ENCODE measurements at places on chromosomes 5 and 9. TPM values are rescaled to one million over a fixed set of nuclear protein-coding genes. Genes with fewer than 3 reads are reported as not detected.
A peak's percentile ranks its signal among the peaks of the same experiment; 100 is the strongest.

GRCh38 chr9:99259231-99259918 is 37.3 kb downstream of the SEC61B start:
- no peaks in the 10 kb centered on the region for H3K4me1 ChIP-seq
- H3K4me3 ChIP-seq = peak overlapping the region; percentile 22
- no peaks in the 10 kb centered on the region for H3K27me3 ChIP-seq
- DNase-seq = peak; percentile 57

GRCh38 chr5:61352180-61352579 is 20.1 kb downstream of the ZSWIM6 start:
- no peaks in the 10 kb centered on the region for H3K27me3 ChIP-seq
- no peak overlapping the region for H3K4me3 ChIP-seq
- no peak overlapping the region for H3K27ac ChIP-seq
- DNase-seq = no peak
- no peaks in the 10 kb centered on the region for H3K36me3 ChIP-seq

DNA sequence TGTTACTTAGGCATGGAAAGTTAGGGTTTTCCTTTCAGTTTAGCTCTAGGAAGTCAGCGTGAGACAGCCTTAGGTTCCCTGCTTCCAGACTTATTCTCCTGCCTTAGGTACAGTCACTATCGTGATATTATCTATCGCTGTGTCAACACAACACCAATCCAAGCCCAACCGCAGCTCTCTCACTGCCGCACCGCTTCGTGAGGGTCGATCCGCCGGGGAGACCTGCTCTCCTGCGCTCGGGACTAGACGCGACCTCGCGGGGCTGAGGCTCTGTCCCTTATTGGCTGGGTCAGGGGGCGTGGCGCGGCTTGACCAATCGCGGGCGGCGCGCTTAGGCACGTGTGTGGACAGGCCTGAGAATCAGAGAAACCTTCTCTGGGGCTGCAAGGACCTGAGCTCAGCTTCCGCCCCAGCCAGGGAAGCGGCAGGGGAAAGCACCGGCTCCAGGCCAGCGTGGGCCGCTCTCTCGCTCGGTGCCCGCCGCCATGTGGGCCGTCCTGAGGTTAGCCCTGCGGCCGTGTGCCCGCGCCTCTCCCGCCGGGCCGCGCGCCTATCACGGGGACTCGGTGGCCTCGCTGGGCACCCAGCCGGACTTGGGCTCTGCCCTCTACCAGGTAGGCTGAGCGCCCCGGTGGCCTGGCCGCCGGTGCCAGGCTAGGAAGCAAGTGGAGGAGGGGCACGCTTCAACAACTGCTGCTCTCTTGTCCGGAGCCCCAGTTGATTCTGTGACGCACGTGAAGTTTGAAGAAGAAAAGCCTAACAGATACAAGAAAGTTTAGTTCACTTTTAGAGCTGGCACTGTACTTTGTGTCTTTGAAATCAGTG is at the start of gene MCCC2:
MCCC2 (plus strand) TSS at position 400 of the 825 bp plus-strand sequence; CDS start at position 486, 86 bp downstream.
- H3K4me3 ChIP-seq = peak within 1 kb of the TSS; percentile 58
- H3K27me3 ChIP-seq = no peaks in the 10 kb centered on the region
- peak within 1 kb of the TSS; percentile 88 for H3K27ac ChIP-seq

DNA sequence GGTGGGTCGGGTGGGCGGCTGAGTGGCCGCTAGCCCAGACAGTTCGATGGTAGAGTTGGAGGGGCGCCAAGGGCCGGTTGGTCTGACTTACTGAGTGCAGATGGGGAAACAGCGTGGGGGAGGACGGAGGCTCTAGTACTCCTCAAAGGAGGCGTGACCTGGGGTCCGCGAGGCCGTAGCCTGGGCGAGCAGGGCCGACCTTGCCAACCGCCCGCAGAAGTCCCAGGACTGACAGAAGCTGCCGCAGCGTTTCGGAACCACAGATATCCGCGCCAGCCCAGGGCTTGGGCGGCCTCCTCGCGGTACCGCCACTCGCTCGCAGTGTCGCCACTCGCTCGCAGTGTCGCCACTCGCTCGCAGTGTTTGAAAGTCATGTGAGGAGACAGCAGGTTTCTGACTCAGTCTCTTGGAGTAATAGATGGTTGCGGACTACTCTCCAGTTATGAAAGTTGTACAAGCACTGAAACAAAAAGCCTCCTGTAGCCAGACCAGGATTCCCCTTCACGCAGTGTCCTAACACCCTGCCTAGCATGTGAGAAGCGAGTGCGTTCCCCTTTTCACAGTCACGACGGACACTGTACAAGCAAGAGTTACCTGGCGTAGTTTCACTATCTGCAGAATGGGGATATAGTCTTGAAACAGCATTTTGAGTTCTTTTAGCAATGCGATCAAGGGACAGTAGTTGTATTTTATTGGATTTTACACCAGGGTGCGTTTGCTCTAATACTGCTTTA is 674 bp downstream of the TMEM38B start:
- H3K27me3 ChIP-seq = no peaks in the 10 kb centered on the region
- peak overlapping the region; percentile 70 for H3K4me3 ChIP-seq
- H3K36me3 ChIP-seq = no peaks in the 10 kb centered on the region
- peak overlapping the region; percentile 71 for H3K27ac ChIP-seq
- DNase-seq = peak; percentile 65
- H3K4me1 ChIP-seq = no peaks in the 10 kb centered on the region

DNA sequence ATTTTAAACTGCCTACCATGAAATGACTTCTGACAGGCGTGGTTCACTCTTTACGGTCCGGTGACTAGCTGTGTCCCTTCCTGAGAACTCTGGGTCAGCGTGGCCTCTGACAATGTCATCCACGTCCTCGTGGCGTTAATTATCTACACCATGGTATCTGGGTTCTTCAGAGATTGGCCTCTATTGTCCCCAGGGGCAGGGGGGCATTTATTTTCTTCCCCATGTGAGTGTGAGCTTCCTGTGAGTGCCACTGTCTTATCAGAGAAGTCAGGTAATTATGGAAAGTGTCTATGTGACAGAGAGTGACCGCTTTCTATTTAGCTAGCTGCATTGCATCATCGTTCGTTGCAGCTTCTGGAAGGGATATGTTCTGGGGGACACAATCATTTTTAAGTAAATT is 77.2 kb downstream of the FBXL7 start:
- H3K4me1 ChIP-seq = no peaks in the 10 kb centered on the region
- H3K36me3 ChIP-seq = no peaks in the 10 kb centered on the region
- DNase-seq = no peak
- H3K4me3 ChIP-seq = no peak overlapping the region

DNA sequence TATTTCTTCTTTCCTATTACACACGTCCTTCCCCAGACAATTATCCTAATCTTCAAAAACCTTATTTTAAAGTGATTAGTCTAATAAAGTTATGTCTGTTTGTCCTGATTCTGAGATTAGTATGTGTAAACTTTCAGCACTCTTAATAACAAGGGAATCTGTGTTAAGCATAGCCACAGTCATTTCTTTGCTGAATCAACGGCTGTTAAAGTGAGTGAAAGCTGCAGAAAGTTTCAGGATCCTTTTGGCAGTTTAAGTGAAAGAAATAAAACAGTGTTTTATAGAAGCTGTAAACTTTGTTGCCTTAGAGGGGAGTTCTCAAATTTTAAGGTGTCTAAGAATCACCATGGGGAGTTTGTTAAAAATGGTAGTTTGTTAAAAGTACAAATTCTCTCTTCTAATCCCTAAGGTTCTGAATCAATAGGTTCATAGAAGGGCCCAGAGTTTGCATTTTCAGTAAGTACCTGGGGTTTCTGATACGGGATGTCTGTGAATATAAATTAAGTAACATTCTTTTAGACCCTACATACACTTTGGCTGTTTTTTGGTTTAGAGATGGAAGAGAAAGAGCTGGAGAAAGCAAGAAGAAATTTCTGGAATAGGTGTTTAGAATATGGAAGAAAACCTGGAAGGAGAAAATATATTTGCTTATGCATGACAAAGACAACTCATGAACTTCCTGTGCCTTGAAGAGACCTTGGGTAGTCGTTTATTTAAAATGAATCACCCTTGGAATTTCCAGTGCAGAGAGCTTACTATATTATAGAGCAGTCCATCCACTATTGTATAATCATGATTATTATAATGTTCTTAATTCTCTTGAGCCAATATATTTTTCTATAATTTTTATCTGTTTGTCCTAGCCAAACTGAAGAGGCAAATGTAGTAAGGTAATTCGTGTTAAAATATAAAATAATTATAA is 45.7 kb downstream of the SCAMP1 start:
- H3K27ac ChIP-seq = no peak overlapping the region
- no peaks in the 10 kb centered on the region for H3K4me1 ChIP-seq
- H3K27me3 ChIP-seq = no peaks in the 10 kb centered on the region

DNA sequence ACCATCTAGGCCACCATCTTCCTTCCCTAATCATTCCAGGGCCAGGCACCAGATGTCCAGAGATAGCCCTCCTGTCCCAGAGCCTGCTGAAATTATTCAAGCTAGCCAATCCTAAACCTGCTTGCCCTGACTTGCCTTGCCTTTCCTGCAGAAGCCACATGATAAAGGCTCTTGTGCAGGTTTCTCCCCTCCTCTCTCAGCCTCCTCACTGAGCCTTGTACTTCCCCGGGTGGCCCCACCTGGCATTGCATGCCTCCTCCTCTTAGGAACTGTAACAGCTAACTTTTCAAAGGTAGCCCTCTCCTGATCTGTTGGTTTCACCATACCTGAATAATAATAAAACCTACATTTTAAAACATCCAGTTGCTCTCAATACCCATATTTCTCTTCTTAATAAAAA is 42.6 kb downstream of the DIRAS2 start:
- no peak overlapping the region for H3K4me3 ChIP-seq
- no peaks in the 10 kb centered on the region for H3K36me3 ChIP-seq
- no peak for DNase-seq

DNA sequence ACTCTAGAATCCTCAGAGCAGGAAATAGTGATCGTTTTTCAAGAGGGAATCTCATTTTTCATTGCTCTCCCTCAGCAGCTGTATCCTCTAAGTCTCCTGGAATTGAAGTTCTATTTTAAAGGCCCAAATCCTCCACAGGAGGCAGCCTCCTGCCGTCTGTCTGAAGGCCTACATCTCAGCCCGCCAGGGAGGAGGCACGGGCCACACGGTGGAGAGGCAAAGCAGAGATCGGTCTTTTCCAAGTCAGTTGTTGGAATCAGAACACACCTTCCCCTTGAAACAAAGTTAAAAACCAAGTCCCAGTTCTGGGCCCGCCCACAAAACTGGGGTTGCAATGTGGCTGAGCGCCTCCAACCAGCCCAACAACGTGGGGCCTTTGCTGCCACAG is 68.7 kb downstream of the RAPGEF1 start:
- peak overlapping the region; percentile 18 for H3K27ac ChIP-seq
- H3K36me3 ChIP-seq = no peaks in the 10 kb centered on the region
- H3K4me1 ChIP-seq = peaks cover 9% of the 10 kb centered on the region
- DNase-seq = no peak
- H3K27me3 ChIP-seq = no peaks in the 10 kb centered on the region
- no peak overlapping the region for H3K4me3 ChIP-seq

DNA sequence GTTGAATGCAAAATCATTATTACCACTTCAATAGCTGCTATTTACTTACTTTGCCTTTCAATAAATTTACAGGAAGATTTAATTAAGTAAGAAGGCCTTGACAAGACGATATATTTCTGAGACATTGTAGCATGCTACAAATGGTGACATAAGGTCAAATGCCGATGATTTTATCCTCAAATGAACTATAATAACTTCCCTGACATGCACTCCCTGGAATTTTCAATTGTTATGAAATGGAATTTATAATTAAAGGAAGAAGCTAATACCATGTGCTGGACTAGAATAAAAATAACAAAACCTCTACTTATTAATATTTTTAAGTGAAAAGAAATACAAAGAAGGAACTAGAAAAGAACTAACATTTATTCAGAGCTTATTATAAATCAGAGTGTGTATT is 30.2 kb upstream of the ITGA1 start:
- no peak overlapping the region for H3K4me3 ChIP-seq
- H3K4me1 ChIP-seq = no peaks in the 10 kb centered on the region
- H3K36me3 ChIP-seq = no peaks in the 10 kb centered on the region
- no peak for DNase-seq
- no peak overlapping the region for H3K27ac ChIP-seq
- H3K27me3 ChIP-seq = no peaks in the 10 kb centered on the region

DNA sequence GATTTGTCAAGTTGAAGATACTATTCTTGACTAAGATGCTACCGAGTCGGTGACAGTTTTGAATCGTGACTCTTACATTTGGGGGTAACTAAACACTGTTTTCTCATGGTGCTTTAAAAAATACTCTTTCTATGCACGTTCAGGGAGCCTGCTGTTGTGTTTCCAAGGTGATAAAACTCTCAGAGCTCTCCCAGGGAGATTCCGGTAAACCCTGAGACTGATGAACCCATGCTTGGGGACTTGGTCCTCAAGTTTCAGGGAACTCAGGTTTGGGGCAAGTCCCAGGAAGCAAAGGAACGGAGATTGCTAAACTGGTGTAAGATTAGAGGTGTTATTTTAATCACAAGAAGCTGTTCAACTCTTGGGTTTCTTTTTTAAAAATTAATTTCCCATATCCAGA is 1.4 kb downstream of the GDA start:
- no peaks in the 10 kb centered on the region for H3K4me1 ChIP-seq
- no peak overlapping the region for H3K4me3 ChIP-seq
- H3K36me3 ChIP-seq = no peaks in the 10 kb centered on the region
- DNase-seq = no peak
- peaks cover 4% of the 10 kb centered on the region for H3K27me3 ChIP-seq

DNA sequence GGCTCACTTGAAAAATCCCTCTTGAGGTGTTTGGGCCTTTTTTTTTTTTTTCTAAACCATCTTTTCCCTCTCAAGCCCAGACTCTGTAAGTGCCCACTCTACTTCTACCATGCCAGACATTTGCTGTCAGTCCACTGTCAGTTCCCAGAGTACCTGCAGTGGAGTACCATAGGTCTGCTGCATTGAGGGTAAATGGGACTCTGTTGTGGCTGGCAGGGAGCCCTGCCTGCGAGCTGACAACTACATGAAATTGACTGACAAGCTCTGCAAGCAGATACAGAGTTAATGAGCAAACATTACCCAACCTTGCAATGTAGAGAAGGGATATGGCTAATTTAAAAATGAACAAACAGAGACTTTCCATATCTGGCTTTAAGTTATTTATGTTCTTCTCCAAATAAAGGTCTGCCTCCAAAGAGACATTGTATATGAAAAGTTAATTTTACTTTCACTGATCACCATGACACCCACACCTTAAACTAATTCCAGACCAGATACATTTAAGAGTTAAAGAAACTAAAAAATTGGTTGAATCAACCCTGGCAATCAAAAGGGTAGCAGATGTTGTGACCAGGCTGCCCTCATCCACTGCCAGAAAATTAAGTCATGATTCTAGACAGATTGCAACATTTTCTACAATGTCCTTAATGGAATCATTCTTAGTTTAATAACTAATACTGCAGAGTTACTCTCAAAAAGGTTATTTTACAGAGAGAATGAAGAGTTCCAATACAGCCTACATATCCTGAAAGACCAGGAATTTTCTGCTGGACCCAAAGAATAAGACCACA is 100.4 kb upstream of the PAM start:
- no peak overlapping the region for H3K4me3 ChIP-seq
- no peaks in the 10 kb centered on the region for H3K27me3 ChIP-seq
- H3K27ac ChIP-seq = no peak overlapping the region
- H3K36me3 ChIP-seq = no peaks in the 10 kb centered on the region

DNA sequence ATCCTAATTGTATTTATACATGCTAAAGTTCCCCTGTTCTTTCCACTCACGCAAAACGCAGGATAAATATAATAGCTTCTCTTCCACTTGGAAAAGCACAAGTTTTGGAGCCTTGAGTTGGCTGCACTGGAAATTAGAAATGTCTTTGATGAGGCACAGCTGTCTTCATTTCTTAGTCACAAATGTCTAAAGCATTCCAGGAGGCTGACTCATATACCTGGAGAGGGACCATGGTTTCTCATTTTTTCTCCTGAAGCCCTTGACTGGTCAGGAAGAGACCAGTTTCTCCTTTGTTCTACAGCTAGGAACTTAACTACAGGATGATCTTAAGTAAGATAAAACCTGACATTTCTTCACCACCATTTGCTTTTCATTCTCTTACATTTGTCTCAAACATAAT is 16.2 kb downstream of the MTX3 start:
- no peaks in the 10 kb centered on the region for H3K27me3 ChIP-seq
- no peak overlapping the region for H3K4me3 ChIP-seq
- H3K4me1 ChIP-seq = no peaks in the 10 kb centered on the region
- DNase-seq = no peak

Gene BRD9
- 46.2 TPM for total RNA-seq

Gene PTGS1
- total RNA-seq = 4.6 TPM

Gene TGFBI
- total RNA-seq = 17.9 TPM
